ENCODE measurements at places on chromosomes 7 and 10.

DNA sequence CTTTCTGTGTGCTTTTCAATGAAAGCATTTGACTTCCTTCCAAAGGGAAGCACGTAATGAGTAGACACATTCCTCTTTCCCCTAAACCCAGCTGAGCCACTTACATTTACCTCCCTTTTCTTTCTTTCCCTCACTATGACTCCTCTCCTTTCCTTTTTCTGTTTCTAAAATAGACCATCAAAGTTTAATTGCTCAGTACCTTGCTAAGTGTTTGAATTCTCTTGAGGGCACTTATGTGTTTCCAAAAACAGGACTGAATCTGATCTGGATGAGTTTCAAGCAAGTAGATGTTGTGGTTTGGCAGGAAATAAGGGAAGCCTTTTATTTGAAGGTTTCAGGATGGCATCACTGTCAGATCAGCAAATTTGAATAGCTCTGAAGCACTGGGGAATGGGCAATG lies 396.2 kb downstream of the REEP3 start:
- DNase-seq = peak; percentile 11

- no peak for DNase-seq
These were observed 29.5 kb upstream of the PFKFB3 start for GRCh38 chr10:6173203-6173602.

GRCh38 chr7:84492098-84493034 lies 297.8 kb upstream of the SEMA3A start:
- peak; percentile 83 for DNase-seq

DNA sequence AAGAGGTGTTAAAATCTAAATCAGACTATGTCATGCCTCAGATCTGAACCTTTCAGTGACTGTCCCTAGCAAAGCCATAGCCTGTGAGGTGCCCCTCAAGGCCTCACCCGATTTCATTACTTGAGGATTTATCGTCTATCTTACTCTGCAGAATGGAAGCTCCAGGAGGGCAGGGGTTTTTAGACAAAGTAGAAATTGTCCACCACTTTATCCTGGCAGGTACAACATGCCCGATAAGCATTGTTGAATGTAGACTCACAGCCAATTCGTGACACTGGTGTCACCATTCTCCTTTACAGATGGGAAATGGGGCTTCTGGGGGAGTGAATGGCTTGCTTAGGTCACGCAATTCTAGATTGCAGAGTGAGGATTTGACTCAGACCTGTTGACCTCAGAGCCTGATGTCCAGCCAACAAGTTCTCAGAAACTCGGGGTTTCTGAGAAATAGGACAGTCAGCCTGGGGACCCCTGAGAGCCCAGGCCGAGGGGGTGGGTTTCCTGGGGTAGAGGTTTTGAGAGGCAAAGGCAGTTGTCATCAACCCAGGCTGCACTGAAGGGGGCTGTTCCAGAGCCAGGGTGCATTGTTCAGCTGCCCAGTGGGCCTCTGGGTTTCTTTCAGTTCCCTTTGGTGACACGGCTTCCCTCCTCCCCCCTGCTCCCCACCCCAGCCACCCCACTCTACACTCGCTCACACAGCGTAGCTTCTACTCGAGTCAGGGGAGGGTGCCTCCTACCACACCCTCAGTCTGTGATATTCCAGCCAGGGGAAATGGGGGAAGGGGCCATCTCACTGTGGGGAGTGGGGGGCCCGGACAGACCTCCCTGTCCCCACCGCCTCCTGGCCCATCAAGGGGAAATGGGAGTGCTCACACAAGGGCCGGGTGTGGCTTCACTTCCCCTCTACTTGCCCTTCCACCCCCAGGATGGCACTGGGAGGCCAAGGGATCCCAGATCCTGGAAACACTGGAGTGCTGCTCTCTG lies 3.1 kb upstream of the IRF5 start:
- no peak for DNase-seq

DNA sequence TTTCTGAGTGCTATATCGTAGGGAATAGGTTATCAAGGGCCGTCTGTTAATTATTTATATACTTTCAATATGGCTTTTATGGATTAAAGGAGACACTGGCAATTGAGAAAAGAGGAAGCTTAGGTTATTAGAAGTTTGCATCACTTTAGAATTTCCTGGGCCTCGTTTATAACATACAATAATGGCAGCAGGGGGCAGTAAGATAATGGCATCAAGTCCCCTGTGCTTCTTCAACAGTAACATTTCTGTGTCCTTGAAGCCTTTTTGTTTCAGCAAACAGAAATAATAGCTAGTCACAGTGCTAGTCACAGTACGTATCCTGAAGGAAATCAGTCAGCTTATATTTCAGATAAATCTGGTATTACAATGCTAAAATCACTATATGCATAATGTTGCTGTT lies 41.9 kb downstream of the SPAM1 start:
- no peak for DNase-seq

GRCh38 chr7:3673524-3673923 lies 372.5 kb downstream of the SDK1 start:
- peak; percentile 20 for DNase-seq

GRCh38 chr10:6926971-6927370 lies 346.9 kb upstream of the PRKCQ start:
- no peak for DNase-seq

GRCh38 chr10:21924511-21924910 lies 79.0 kb downstream of the DNAJC1 start:
- DNase-seq = no peak

- no peak for DNase-seq
These were observed 61.6 kb upstream of the RNF32 start for GRCh38 chr7:156578978-156579430.

DNA sequence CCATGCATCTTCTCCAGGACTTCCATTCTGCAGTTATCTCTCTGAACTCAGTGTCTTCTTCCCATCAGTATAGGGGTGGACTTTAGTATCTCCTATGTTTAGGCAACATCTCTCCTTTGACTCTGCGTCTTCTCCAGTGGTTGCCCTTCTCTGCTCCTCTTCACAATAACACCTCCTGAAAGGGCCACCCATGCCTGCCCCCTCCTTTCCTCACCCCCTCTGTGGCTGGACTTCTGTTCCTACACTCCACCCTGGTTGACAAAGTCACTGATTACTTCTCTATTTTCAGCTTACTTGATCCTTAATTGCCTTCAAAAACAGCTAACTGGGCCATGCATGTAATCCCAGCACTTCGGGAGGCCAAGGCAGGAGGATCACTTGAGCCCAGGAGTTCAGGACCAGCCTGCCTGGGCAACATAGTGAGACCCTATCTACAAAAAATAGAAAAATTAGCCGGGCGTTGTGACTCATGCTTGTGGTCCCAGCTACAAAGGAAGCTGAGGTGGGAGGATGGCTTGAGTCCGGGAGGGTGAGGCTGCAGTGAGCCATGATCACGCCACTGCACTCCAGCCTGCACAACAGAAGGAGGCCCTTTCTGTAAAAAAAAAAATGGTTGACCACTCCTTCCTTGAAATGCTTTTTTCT lies 13.7 kb downstream of the SRGN start:
- DNase-seq = peak; percentile 11

DNA sequence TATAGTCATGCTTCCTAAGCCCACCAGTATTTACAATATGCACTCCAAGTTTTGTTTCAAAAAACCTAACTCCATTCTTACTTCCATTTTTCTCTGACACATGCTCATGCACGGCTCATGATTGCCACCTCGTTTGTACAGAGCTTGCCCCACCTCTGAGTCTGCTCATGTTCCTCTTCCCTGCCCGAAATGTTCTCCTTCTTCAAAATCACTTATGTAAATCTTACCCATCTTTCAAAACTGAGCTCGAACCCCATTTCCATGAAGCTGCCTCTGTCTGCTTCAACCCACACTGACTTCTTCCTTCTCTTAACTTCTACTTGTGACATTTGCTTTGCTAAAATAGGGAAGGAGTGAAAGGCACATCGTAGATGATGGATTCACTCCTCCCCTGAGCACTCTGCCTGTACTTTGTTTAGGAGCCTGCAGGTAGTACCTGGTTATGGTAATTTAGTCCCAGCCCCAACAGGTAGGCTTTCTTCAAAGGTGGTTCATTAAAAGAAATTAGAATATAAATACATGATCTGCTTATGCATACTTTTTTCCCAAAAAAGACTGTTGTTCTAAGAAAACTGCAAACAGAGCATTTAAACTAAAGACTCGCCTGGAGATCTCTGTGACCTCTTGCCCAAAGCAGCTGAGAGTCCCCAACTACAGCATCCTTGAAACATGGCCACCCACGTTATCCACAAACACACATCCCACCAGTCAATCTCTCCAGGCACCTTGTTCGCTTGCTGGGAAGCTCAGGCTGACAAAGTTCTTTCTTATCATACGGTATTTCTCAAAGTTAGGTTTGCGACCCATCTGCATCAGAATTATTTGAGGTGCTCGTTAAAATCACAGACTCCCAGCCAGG lies 172.0 kb downstream of the DGKI start:
- no peak for DNase-seq

- DNase-seq = peak; percentile 76
These were observed 16.0 kb downstream of the TWIST1 start for GRCh38 chr7:19101472-19101871.

DNA sequence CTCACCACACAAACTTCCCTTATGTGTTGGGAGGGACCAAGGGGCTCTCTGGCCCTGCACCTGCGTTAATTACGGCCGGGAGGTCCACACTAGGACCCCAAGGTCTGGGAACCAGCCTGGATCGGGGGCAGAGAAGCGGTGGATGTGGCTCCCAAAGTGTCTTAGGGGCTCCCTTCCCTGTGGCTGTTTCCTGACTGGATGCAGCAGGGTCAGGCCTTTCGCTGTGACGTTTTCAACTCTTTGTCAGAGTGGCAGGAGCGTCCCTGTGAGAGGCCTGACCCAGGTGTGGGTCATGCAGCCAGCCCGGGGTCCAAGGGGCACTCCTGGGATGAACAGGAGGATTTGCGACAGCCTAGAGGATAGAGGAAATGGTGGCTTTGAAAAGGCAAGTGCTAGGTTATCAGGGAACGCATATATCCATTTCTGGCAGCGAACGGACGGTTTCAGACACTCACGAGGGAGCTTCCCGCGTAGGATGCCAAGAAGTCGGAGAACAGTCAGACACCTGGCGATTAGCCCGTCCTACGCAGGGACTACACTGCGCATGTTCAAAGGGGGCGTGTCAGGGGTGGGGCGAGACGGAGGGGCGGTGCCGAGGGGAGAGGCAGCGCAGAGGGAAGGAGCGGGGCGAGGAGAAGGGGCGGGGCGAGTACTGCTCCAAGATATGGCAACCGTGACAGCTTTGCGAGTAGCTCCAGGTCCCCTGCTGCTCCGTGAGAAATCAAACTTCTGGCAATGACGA lies 46.2 kb upstream of the ZNF716 start:
- DNase-seq = no peak

- no peak for DNase-seq
These were observed 1.3 kb upstream of the POT1 start for GRCh38 chr7:124930655-124931597.

Measured in fibroblast of skin of abdomen (primary cell).